DND-41 (cell line): ENCODE measurements at places on chromosomes 5 and 9.

DNA sequence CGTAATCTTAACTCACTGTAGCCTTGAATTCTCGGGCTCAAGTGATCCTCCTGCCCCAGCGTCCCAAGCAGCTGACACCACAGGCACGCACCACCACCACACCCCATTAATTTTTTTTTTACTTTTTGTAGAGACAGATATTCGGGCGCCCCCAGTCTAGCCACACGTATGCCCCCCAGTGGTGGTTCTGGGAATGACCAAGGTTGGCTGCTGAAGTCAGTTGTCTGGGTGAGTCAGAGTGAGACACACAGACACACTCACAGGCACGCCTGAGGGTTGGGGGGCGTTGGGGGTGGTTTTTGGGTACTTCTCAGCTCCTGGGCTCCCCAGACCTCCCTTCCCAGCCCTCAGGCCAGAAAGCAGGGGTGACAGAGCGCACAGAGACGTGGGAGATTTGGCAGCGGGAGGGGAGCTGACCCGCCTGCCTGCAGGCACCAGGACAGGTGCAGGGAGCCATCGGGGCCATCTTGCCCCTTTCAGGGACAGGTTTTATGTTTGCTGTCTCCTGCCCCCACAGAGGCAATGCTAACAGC is 4.2 kb upstream of the ENTPD8 start:
- DNase-seq, result peak; percentile 66

DNA sequence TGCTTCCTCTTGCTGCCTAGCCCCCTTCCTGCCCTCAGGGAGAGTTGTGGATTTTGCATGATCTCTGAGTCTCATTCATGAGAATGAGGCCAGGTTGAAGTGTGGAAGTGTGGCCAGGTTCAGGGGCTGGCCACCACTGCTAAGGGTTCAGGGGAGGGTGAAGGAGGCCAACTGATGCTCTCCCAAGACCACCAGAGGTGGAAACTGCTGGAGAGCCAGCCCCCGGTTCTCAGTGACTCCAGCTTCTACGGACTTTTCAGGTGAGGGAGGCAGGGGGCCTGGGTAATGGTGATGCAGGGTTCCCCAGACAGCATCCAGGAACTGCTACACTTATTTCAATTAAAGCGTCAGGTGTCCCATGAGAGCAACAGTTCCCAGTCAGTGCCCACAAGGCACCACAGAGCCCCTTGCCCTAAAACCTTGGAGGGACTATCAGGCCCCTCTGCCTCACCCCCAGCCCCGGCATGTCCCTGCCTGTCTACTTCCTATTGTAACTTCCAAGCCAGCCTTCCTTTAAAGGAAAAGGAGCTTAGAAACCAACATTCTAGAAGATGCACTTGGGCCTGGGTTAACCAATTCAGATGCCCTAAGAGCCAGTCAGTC is 50.1 kb downstream of the AMBP start:
- DNase-seq, result no peak

- no peak for DNase-seq
Measured at GRCh38 chr9:83281306-83282255, 218.6 kb upstream of the RASEF start.

- DNase-seq, result no peak
Measured at GRCh38 chr5:176995896-176996767, 10.4 kb downstream of the UIMC1 start.

- no peak for DNase-seq
Measured at GRCh38 chr5:38497946-38498345, 58.5 kb downstream of the LIFR start.

GRCh38 chr5:68534131-68534940 is 318.8 kb downstream of the PIK3R1 start:
- DNase-seq, result no peak

GRCh38 chr9:132042324-132042723 is 37.3 kb downstream of the MED27 start:
- DNase-seq, result no peak

- DNase-seq, result peak; percentile 26
Measured at GRCh38 chr9:385818-386398, 171.2 kb downstream of the DOCK8 start.

- DNase-seq, result no peak
Measured at GRCh38 chr9:117002686-117003085, 315.6 kb downstream of the TRIM32 start.

GRCh38 chr9:89765211-89765946 is 160.6 kb downstream of the GADD45G start:
- no peak for DNase-seq

GRCh38 chr5:168159425-168159824 is 132.0 kb upstream of the WWC1 start:
- DNase-seq, result no peak

DNA sequence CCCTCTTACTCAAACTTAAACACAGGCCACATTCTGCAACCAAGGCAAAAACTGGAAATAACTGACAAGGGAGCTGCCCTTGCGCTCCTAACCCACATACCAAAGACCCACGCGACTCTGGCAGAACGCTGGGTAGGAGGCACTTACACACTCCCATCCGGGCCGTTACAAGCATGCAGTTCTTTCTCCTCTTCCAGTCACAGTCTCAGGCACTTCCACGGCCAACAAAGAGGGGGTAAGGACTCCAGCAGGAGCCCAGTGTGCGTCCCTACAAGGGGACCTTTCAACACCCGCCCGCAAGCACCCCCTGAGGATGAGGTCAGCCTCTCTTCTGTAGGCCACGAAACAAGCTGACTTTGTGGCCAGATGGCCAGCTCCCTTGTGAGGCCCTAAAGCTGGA is 57.4 kb downstream of the SERINC5 start:
- DNase-seq, result no peak

- no peak for DNase-seq
Measured at GRCh38 chr5:64557911-64558310, 52.1 kb downstream of the RGS7BP start.

- no peak for DNase-seq
Measured at GRCh38 chr9:126096340-126096739, 230.3 kb upstream of the MVB12B start.

GRCh38 chr5:54018438-54018837 is 291.9 kb downstream of the ARL15 start:
- DNase-seq, result no peak

DNA sequence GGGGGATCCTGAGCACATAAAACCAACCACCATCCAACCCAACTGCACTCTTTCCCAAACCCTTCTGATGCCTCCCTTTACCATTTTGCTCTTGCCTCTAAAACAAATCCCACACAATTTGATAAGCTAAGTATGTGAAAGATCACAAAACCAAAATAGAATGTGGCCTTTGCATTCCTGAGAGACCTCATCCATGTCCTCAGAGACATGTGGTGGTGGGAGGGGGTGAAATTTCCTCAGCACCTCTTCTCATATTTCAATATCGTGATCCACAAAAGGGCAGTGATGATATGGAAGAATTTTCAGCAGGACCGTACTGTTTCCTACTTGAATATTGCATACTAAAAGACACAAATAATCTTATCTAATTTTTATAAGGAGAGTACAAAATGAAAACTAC is 423.3 kb downstream of the TLE1 start:
- no peak for DNase-seq

DNA sequence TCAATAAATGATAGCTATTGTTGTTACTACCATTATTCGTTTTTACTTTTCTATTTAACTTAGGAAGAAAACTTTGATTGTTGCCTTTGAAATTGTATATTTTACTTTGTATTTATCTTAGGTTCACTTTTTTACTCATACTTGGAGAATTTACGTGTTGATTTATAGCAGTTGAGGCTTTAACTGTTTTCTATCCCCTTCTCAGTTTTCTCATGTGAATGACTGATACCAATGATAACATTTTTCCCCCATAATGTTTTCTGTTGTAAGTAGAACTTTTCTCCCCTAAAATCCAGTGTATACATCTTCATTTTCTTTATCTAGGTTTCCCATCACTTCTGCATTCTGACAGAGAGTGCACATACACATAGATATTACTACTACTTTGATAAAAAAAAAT is 54.4 kb downstream of the FSD1L start:
- no peak for DNase-seq
